ENCODE measurements at places on chromosomes 1 and 21.

- DNase-seq = no peak
Measured at GRCh38 chr1:7643530-7643929, 127.6 kb upstream of the VAMP3 start.

DNA sequence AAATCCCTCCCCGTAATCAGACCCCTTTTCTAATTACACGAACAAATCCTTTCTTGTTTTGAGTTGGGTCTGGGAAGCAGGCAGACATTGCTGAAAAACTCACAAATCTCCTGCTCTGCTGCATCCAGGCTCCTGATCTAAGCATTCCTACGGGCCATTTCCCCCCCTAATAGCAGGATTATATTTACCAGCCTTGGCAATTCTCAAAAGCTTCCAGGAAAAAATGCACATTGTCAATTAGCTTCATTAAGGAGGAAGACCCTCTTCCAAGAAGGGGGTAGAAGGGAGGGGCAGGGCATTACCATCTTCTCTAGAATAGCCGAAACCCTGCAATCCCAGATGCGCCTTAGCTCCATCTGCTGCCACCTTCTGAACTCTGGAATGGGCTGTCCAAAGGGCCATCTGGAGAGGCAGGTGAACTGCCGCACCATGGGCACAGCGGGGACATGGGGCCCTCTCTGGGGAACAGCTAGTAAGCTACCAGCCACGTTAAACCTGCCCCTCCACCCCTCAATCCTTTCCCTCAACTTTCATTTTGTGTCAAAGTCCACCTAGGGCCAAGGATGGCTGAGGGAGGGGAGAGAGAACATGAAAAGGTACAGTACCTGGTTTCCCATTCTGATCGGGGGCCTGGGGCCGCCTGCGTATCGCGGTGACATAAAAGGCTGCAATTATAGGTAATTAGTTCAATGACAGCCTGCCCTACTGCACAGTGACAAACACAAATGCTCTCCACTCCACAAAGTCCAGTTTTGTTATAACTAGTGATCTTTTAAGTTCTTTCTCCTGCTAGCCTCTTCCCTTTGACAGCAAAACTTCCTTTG, 56.8 kb downstream of the MRPL37 start:
- DNase-seq = no peak

DNA sequence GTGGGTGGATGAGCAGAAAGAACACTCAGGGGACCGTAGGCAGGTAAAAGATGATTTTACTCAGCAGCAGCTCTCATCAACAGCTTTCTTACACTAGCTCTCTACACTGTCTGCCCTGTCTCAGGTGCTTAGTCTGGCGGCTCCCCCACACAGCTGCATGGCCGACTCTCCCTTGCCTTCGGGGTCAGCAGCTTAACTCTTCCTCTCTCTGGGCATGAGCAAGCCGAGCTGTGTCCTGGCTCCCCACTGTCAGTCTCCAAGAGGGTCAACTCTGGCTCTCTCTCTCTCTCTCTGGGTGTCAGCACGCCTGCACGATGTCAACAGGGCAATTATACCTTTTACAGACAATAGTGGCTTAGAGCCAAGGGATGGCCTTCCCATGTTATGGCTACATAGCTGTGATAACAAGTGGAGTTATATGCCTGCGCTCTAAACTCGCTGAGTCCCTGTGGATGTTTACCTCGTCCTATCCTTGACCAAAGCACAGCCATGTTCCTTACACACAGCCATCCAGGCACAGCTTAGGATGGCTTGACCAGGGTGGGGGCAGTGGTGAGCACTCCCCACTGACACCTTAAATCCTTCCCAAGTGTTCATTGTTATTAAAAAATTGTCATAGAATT, 3.1 kb upstream of the BCL10 start:
- no peak for DNase-seq

DNA sequence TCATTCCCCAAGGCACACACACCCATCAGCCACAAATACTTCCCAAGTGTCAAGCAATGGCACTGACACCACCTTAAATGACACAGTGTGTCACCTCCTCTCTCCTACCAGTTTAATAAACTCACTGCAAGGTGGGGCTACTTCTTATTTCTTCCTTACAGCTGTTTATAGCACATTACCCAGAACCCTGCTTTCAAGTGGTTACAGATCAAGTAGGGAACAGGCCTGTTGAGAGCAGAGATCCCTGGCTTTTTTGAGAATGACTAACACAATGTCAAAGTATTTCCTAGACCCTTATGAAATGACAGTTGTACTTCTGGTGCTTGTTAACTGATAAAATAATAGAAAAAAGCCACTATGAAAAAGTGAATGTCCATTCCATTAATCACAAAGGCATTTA, 19.8 kb downstream of the ZBTB17 start:
- DNase-seq = no peak

GRCh38 chr1:15618077-15618654, 908 bp downstream of the DDI2 start:
- no peak for DNase-seq

DNA sequence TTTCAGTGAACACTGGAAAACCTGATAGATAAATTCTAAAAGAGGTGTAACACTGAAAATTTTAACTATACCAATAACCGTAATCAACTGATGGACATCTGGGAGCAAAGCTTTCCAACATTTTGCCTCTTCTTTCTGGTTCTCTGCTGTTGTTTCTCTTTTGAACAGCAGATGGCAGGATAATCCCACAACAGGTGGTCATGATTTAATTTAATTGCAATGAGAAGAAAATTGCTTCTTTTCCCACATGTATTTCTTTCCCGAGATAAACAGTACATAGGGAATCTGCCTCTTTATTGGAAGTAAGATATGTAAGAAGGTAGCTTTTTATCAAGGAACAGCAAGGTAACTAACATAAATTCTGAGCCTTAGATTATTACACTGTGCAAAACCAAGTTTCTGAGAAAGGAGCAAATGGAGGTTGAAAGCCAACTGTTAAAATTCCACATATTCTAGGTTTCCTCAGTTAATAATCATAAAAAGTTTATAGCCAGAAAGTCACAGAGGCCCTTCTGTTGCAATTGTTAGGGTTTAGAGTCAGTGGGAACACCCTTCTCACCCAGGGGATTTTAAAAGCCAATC, 72.9 kb downstream of the RPS6KA1 start:
- peak; percentile 5 for DNase-seq

- DNase-seq = no peak
Measured at GRCh38 chr21:42540396-42540795, 26.7 kb downstream of the SLC37A1 start.

- no peak for DNase-seq
Measured at GRCh38 chr1:164982545-164982944, 374.0 kb downstream of the LMX1A start.

DNA sequence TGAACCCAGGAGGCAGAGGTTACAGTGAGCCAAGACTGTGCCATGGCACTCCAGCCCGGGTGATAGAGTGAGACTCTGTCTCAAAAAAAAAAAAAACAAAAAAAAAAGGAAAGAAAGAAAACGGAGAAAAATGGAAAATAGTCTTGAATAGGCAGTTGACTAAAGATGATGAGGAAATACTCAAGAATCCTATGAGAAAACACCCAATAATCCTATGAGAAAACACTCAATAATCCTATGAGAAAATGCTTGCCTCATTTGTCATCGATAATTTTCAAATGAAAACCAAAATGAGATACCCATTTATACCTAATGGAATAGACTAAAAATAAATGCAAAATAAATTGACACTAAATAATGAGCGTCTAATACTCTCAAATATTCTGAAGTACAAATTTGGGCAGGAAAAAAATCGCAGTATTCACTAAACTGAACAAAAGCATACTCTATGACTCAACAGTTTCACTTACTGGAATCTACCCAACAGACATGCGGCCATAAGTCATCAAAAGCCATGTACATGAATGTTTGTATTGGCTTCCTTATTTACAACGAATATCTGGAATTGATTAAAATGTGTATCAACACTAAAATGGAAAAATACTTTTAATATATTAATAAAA, 733.9 kb upstream of the CHRM3 start:
- DNase-seq = no peak

DNA sequence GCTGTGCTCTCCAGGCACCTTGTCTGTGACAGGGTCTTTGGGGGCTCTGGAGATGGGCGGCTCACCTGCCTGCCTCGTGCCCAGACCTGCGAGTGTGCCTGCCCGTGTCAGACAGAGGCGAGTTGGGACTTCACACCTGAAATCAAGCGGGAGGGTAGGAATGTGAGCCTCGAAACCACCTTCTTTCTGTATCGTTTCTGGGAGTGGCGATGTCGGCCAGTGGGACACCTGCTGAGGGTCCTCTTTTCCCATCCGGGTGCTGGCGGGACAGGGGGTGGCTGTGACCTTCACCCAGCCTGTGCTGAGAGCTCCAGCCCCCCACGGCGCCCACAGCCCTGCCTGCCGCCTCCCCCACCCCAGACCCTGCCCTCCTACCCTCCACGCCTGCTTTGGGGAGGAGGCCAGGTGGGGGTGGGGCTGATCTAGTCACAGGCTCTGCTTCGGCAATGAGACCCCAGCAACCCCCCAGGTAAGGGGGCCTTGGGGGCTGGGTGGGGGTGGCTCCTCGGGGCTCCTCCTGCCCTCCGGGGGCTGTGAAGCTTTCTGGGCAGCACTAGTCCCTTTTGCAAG, 15.6 kb upstream of the FAAP20 start:
- DNase-seq = no peak

GRCh38 chr21:45887120-45887611, 94.4 kb upstream of the COL6A1 start:
- no peak for DNase-seq

- DNase-seq = no peak
Measured at GRCh38 chr1:33984906-33985565, 121.2 kb downstream of the HMGB4 start.

GRCh38 chr1:155485945-155486344, 76.7 kb downstream of the ASH1L start:
- no peak for DNase-seq

DNA sequence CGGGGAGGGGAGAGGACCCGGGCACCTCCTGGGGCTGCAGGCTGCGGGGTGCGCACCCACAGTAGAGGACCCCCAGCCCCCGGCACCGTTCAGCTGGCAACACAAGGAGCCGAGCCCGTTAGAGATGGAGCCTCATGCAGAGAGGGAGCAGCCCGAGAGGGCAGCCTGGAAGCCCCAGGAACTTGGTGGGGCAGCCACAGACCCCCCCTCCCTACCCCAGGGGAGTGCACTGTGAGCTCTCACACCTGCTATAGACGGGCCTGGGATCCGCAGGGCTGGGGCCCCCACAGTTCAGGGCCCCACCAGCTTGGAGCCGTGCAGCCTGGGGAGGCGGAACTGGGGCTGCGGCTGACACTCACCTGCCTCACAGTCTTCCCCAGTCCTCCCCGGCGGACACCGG, 47.0 kb downstream of the ARHGEF16 start:
- DNase-seq = no peak

DNA sequence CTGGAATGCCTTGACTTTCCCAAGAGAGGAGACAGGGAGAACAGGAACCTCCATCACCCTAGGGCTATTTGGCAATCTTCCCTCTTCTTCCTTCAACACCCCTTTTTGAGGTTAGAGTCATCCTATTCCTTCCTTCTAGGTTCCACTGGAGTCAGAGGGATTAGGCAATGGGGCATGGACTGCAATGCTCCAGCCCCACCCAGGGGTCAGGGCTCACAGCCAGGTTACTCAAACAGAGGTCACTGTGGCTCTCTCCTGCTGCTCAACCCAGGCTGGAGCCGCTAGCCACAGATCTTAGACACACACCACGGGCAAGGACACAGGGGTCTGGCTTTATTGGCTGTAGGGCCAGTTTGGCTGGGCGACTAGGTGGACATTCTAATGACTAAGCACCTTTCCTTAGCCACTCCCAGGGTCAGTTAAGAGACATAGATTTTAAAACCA, 145.5 kb upstream of the NRIP1 start:
- DNase-seq = no peak

GRCh38 chr1:155124503-155125463, 2.9 kb upstream of the EFNA1 start:
- DNase-seq = no peak

DNA sequence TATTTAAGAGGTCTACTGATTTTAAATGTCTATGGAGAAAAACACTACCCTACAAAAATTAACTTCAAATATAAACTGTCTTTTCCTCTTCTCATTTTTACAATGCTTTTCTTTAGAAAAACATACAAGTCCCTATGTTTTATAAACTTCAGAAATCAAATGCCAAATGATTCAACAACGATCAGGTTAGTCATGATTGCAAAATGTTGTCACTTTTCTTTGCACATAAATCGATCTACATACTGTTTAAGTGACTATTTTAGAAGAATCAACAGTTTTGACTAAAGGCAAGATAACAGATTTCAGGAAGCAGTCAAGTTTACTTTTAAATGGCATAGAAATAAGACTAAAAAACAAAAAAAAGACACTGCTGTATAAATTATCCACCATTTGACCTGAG, 168.7 kb downstream of the GPATCH2 start:
- no peak for DNase-seq

DNA sequence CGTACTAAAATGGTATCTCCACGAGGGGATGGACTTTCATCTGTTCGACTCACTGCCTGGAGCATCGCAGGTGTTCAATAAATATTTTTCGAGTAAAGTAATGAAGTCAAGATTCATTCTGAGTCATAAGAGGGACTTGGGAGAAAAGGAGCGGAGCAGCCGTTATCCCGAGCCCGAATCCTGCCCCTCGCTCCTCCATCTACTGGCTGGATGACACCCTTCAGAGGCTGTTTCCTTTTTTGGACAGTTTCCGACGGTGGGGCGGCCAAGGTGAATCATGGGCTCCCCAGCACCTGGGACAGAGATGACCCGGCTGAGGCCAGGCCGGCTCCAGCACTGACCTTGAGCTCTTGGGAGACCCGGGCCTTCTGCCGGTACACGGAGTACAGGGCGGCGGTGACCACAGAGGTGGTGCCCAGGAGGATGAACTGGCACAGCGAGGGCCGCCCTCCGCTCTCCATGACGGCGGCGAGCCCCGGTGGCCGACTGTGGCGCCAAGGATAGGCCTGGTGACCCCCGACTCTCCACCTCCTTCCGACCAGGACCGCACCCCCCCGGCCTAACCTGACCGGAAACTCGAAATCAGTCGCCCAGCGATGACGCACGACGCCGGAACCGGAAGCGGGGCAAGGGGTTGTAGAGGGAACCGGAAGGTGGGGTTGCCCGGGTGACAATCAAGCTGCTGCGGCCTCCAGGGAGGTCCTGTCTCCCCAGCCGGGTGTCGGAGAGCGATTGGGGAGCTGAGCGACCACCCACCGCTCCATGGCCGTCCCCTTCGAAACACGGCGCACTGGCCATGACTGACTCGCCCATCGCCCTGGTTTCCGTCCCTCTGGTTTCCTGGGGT, at the start of gene MUL1:
Gene MUL1 (minus strand): TSS at position 588 of the 847 bp plus-strand sequence. CDS start 127 bp downstream, at position 461.
- peak; percentile 94 for DNase-seq

- DNase-seq = no peak
Measured at GRCh38 chr1:170903961-170904360, 31.4 kb upstream of the MROH9 start.

GRCh38 chr1:79660129-79660528, 653.6 kb upstream of the ADGRL4 start:
- no peak for DNase-seq

Measured in CD4-positive, alpha-beta T cell (primary cell).